Suppressor macrophage (primary cell): ENCODE measurements at places on chromosomes 13 and 19.
A peak's percentile ranks its signal among the peaks of the same experiment; 100 is the strongest.

DNA sequence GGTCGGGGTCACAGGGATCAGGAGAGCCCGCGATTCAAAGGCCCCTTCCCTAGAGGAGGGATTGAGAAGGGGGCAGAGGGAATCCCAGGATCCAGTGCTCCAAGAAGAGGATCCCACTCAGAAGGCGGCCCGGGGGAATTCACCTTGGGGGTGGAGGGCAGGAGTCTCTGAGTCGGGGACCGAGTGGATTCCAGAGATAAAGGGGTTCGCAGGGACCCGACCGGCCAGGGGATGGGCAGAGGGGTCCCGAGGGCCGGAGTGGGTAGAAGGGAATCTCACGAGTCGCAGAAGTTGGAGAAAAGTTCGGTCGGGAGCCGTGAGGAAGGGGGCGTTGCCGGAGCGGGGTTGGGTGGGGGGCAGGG lies 261 bp downstream of the PRKD2 start:
- DNase-seq: no peak

DNA sequence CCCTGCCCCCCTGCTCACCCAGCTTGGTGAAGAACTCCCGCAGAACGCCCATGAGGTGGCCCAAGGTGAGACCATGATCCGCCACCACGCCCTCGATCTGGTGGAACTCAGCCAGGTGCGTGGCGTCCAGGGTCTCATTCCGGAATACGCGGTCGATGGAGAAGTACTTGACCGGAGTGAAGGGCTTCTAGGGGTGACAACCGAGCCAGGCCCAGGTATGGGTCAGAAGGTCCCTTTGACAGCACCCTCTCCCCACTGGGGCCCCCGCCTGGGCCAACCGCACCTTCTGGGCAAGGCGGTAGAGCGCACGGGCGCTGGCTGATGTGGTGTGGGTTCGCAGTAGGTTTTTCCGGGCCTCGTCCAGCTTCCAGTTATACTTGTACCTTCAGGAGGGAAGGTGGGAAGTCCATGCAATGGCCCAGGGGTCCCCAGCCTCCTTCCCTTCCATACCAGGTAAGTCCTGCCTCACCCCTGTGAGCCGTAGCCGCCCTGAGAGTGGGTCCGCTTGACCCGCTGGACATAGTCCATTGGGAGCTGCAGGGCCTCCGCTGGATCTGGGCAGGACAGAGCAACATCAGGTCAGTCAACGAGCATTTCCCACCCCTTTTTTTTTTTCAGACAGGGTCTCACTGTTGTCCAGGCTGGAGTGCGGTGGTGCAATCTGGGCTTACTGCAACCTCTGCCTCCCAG lies 5.7 kb upstream of the SYCE2 start:
- DNase-seq: no peak

GRCh38 chr19:45123440-45123850 lies 30.5 kb downstream of the PPP1R37 start:
- DNase-seq: no peak

GRCh38 chr19:1026783-1027649 lies 608 bp downstream of the CNN2 start:
- peak; percentile 42 for DNase-seq

DNA sequence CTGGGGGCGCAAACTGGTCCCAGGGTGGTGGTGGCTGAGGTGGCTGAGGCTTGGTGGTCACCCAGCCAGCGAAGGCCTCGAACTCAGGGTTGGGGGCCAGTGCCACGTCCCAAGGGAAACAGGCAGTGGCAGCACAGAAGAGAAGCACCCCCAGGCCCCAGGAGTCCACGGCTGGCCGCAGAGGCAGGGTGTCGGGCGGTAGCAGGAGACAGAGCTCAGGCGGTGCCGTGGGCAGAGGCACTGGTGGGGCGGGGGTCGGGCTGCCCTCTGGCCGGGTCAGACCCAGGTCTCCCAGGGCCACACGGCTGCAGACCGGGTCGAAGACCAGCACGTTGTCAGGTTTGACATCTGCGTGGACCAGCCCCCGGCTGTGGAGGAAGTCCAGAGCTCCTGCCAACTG lies 4.2 kb upstream of the SBK2 start:
- DNase-seq: no peak

GRCh38 chr13:27022571-27023311 lies 148.9 kb downstream of the USP12 start:
- no peak for DNase-seq

DNA sequence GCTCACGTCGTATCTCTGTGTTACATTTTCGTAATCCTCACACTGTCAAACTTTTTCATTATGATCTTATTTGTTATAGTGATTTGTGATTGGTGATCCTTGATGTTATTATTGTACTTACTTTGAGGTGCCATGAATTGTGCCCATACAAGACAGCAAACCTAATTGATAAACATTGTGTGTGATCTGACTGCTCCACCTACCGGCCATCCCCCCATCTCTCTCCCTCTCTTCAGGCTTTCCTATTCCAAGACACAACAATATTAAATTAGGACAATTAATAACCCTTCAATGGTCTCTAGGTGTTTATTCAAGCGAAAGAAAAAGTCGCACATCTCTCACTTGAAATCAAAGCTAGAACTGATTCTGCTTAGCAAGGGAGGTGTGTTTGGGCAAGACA lies 349.3 kb downstream of the RBM26 start:
- no peak for DNase-seq

DNA sequence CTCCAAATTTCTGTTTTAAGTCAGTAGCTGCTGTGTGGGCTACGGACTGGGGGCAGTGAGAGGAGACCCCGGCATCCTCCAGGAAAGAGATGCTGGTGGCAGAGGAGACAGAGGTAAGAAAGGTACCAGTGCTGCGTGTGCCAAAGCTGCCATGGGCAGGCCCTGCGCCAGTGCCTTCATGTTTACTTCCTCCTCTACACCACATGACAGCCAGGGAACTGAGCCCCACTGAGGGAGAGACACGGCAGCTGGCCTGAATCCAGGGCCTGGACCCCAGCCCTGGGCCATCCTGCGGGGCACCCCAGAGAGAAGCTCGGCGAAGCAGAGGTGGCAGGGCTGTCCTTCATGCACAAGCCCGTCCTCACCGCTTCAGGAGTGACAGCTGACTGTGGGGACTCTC lies 22.7 kb upstream of the CCNP start:
- no peak for DNase-seq

GRCh38 chr19:53554804-53555203 lies 16.9 kb downstream of the ZNF331 start:
- no peak for DNase-seq

DNA sequence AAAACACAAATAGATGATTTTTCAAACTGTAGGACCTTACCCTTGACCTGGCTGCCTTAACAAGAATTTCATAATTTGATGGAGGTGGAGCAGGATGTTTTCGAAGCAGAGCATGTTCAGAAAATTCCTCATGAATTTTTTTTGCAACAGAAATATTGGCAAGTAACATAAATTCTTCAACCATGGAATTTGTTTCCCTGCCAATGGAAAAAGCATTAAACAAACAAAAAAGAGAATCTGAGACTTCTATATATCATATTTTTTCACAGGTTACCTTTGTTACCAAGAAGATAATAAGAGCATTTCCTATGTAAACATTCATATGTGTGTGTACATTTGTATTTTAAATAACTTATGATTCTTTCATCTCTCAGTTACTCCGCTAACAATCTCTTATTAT lies 18.3 kb downstream of the DIS3 start:
- no peak for DNase-seq

- no peak for DNase-seq
These were observed 164.3 kb downstream of the DCT start for GRCh38 chr13:94315188-94315587.

DNA sequence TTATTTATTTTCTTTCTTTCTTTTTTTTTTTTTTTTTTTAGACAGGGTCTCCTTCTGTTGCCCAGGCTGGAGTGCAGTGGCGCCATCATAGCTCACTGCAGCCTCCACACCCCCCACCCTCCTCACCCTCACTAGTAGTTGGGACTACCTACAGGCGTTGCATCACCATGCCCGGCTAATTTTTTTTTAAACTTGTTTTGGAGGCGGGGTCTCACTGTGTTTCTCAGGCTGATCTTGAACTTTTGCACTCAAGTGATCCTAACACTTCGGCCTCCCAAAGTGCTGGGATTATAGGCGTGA lies 33.6 kb downstream of the GJA3 start:
- DNase-seq: no peak

GRCh38 chr13:100636441-100636840 lies 38.2 kb downstream of the TMTC4 start:
- DNase-seq: no peak

- DNase-seq: peak; percentile 88
These were observed 303.4 kb downstream of the SPRY2 start for GRCh38 chr13:80037505-80037888.

DNA sequence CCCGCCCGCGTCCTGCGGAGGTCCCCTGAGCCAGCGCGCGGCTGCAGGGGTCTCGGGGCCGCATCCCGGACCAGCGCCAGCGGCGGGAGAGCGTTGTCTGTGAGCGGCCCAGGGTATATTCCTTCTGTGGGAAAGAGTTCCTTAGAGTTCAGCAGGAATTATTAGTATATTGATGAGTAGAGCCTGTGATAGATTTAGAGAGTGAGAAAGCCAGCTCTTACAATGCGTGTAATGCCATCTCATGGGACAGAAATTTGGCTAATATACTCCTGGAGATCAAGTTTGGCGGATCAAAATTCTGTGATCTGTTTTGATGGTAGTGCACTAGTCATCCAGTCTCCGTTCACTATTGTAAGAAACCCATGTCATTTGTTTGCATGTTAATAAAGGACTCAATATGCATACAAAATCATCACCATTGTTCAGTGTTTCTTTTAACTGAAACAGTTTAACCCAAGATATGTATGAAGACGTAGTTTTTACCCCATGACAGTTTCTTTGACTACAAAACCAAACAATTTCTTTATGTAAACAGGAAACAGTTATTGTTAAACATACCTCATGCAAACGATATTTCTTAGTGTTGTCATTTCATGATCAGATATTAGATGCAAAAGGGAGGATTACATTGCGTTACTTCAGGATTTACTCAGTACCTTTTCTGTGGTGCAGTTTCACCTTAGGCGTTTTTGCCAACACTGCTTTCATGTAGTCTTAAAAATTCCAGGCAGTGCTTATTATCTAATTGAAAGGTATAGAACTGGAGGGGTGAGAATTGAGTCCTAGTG lies 9.9 kb downstream of the TNFRSF19 start:
- DNase-seq: no peak

- DNase-seq: no peak
These were observed 123.1 kb downstream of the ITGBL1 start for GRCh38 chr13:101575581-101575980.

- DNase-seq: peak; percentile 69
These were observed 26.7 kb downstream of the SPATA13 start for GRCh38 chr13:24187185-24187584.

DNA sequence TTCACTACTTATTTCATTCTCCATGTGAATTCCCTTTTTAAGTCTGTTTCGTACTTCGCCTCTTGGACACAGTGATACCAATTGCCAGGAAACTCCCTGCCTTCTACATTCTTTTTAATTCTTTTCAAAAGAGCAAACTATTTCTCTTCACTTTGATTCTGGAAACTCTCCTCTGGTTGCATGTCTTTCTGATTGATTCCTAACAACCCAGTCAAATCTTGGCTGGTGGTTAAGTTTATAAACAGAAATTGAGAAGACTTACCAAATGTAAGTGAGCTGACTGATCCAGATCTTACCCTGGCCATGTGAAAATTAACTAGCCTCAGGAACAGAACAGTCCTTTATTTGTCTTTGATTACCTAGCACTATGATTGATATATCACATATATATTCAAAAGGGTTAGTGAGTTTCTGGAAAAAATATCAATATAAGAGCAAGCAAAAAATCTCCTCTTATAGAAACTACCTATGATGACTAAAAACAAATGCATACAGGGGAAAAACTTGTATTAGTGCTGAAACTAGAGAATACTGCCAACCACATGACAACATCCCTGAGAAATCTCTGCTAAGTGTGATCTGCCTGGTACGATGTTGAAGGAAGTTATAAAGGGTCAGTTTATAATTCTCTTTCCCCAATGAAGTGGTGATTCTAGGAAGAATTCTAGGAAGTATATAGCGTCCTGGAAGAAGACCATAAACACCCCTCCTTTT lies 152.6 kb upstream of the HTR2A start:
- DNase-seq: no peak

- DNase-seq: no peak
These were observed 61.8 kb upstream of the RANBP3 start for GRCh38 chr19:6039566-6040225.

GRCh38 chr13:44364345-44365000 lies 9.2 kb upstream of the SERP2 start:
- DNase-seq: no peak

DNA sequence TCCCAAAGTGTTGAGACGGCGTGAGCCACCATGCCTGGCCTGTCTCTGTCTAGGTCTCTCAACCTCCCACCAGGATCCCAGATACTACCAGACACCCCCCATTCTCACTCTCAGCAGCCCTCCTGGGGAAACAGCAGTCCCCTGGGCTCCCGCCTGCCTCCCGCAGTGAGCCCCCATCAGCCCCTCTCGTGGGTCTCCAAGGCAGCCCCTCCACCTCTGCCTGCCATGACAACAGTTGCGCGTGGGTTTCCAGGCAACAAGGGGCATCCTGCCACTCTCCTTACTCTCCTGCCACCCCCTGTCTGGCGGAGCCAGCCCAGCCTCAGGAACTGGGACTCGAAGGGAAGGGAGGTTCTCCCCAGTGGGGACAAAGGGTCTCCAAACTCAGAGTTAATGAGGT lies 5.2 kb downstream of the LRRC4B start:
- DNase-seq: no peak

DNA sequence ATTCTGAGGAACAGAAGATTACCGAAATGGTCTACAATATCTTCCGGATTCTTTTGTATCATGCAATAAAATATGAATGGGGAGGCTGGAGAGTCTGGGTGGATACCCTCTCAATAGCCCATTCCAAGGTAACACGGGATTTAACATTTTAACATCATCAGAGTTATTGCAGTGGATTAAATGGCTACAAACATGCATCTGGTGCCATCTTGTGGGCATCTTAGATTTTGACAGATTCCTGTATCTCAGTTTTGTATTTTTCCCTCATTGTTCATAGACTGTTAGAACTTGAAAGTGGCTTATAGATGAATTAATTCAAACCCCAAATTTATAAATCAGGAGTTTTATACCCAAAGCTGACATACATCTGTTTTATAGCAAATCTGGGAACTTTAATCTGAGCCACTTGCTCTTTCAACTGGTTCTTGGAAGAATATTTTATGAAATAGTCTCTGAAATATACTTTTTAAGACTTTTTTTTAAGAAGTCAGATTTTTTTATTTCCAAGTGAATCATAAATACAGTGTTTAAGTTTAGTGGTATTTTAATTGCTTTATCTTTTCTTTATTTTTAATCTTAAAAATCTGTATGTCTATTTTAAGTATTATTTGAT lies 215.2 kb downstream of the NBEA start:
- peak; percentile 77 for DNase-seq

DNA sequence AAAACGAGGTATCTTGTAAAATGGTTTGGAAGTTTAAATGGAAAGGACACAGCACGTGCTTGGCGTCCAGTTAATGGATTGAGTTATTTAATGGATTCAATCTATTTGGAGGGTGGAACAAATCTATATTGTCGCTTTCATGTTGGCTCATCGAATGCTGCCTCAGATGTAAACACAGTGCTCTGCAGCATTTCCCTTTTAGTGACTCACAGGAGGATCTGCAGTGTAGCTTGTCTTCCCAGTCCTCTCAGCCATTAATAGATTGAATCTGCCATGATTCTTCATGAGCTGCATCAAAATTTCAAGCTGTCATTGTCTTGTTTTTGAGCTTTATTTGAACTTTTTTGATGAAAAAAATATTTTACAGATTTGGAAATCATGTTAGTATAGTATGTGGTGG lies 44.7 kb downstream of the DHRS12 start:
- no peak for DNase-seq

- no peak for DNase-seq
These were observed 20.4 kb downstream of the COG6 start for GRCh38 chr13:39675904-39676303.
